Right renal pelvis (tissue), 4 donors: ENCODE measurements at places on chromosomes 7 and 10.

DNA sequence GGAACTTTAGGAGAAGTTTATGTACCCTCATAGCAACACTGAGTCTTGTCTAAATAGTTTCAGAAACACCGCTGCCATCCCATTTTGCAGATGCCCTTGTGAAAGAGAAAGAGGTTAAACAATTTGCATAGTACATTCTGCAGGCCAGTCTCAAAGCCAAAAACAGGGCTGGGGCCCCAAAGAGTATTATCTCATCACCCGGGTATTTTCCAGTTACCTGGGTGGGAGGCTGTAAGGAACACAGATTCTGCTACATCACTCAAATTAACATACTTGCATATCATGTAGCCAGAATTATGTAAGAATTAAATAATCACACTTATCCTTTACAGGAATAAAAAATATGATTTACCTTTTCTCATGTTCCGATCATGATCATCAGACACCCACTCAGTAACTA lies 3.1 kb upstream of the FAM171A1 start:
- DNase-seq: no peak

DNA sequence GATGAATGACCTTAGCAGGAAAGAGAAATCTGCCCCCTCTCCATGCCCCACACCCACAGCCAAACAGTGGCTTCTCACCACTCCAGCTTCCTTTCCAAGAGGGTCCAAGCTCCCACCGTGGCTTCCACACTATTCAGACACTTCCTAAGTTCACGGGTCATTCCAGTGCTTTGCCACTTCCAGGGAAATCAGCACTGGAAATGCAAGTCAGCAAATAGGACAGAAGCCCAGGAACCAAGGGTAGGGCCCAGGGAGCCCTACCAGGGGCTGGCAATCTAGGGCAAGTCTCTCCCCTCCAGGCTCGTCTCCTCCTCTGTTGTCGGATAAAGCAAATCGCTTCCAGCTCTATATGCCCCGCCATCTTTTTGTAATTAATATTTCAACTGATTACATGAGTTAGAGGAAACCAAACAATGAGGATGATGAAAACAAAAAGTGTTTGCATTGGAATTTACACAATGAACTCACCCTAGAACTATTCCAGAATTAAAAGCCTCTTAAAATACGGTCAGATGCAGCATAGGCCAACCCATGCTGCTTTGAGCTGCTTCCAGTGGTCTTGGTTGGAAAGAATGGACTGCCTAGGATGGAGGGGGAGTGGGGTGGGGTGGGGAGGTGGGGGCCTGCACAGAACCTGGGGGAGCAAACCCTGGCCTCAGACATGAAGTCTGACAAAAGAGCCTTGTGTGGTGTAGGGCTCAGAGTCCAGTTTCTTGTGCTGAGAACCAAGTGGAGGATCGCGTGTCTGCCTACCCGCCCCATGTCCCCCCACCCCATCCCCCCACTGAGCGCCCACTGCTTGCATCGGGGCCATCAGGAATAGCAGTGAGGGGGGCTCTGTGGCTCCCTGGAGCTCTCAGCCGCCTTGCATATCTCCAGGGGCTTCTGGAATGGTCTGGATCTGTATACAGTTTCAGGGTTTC lies 74.6 kb upstream of the CPXM2 start:
- no peak for DNase-seq

DNA sequence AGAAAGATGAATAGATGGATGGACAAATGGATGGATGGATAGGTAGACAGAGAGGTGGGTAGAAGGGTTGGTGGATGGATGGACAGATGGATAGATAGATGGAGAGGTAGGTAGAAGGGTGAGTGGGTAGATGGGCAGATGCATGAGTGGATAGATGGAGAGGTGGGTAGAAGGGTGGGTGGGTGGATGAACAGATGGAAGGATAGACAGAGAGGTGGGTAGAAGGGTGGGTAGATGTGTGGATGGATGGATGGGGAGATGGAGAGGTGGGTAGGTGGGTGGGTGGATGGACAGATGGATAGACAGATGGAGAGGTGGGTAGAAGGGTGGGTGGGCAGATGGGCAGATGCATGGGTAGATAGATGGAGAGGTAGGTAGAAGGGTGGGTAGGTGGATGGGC lies 10.9 kb upstream of the ASB10 start:
- DNase-seq: no peak

- no peak for DNase-seq
Observed at GRCh38 chr10:77091597-77092165, 545.9 kb downstream of the KCNMA1 start.

GRCh38 chr10:23917251-23917840 lies 291.6 kb upstream of the KIAA1217 start:
- DNase-seq: no peak

DNA sequence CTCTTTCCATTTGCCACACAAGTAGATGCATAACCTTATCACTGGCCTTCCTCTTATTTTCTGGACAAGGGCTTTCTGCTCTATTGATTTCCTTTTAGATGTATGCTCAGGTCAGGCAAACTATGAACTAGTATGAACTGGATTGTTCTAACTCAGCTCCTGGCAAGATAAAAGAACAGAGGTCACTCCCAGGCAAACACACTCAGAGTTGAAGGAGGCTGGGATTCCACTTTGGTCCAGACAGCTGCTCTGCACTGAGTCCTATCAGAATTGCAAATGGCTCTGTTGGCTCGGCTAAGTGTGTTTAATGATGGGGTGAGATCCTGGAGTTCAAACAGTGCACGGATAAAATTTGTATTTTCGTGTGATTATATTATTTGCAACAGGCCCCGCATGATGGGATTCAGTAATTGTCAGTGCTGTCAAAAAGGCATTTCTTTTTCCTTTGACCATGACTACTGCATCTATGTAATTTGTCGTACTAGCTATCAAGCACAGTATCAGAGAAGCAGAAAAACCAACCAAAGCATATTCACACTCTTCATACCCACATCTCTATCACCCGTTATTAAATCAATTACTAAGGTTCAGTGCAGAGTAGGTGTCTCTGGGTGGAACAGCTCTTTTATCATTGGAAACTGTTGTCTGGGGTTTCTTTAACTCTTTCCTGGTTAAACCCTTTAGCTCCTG lies 288.1 kb upstream of the PRKCQ start:
- no peak for DNase-seq

GRCh38 chr10:116524736-116525135 lies 21.0 kb upstream of the PNLIP start:
- no peak for DNase-seq

DNA sequence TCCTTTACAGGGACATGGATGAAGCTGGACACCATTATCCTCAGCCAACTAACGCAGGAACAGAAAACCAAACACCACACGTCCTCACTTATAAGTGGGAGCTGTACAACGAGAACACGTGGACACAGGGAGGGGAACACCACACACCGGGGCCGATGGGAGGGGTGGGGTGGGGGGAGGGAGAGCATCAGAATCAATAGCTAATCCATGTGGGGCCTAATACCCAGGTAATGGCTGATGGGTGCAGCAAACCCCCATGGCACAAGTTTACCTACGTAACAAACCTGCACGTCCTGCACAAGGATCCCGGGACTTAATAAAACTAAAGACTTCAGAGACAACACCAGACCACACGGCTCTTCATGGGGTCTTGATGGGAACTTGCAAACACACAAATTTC lies 82.2 kb upstream of the DIP2C start:
- no peak for DNase-seq

GRCh38 chr10:29725133-29725720 lies 90.5 kb upstream of the SVIL start:
- no peak for DNase-seq

GRCh38 chr7:12640299-12641096 lies 46.9 kb upstream of the ARL4A start:
- no peak for DNase-seq

DNA sequence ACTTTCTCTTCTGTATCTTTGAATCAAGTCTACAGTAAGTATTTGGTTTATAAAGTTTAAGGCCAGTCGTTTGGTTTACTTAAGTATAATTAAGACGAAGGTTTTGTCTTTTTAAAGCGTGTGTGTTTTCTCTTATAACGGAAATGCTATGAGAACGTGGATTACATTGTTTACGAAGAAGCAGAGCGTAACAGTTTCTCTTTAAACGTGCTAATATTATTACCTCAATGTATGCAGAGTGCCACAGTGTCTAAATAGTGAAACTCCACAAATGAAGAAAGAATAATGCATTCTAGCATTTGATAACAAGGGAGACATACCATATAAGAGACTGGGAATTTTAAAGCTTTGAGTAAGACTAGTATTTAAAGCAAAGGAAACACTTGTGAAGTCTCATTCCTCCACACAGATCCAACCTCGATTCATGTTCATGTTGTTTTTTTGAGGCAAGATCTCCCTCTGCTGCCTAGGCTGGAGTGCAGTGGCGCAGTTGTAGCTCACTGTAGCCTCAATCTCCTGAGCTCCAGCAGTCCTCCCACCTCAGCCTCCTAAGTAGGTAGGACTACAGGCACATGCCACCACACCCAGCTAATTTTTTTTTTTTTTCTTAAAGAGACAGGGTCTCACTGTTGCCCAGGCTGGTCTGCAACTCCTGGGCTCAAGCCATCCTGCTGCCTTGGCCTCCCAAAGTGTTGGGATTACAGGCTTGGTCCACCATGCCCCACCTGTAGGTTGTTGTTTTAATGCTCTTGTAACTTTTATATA lies 75.1 kb downstream of the ANKRD61 start:
- no peak for DNase-seq

- DNase-seq: no peak
Observed at GRCh38 chr7:158407581-158408317, 179.9 kb downstream of the PTPRN2 start.

DNA sequence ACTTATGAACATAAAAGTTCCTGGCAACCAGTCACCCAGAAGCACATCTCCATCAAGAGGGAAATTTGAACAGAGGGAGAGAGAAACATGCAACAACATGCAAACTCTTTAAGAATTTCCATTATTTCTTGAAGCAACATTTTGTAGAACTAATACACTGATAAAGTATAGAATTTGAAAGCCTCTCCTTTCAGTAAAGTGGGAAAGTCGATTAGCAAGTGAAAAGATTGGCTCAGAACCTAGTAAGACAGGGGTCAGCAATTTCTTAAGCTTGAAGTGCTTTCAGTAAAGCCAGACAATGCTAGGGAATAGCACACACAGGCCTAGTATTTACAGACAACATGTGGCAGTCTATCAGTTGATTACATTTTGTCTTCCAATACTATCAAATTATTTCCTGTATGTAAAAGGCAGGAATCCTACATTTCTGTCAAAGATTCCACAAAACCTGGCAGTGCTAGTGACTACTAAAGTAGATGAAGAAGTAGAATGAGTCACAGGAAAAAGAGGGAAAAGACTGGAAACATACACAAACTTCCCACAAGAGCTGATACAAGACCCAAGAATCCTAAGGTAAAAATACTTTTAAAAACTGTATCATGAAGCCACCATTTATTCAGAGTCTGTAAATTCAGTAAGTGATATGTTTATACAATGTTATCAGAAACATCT lies 25.2 kb downstream of the DNAJC1 start:
- no peak for DNase-seq

DNA sequence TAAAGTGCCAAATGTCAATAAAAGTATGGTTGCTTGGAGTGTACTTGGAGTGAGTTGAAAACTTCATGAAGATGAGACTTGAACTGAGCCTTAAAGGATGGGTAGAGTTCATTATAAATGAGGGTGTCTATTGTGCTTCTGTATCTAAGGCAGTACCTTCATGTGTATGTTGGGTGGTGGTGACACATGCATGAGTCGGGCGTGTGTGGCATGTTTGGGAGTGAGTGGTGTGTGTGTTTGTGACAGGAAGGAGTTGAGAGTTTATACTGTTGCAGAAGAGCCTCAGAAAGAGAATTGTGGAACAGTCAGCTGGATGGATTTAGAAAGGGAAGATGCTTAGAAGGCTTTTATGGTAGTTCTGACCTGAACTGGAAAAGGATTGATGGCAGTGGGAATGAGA lies 6.0 kb upstream of the ZRANB1 start:
- DNase-seq: no peak

- no peak for DNase-seq
Observed at GRCh38 chr7:155401884-155402283, 56.0 kb upstream of the EN2 start.

GRCh38 chr10:2850202-2850601 lies 217.1 kb upstream of the PFKP start:
- DNase-seq: no peak

DNA sequence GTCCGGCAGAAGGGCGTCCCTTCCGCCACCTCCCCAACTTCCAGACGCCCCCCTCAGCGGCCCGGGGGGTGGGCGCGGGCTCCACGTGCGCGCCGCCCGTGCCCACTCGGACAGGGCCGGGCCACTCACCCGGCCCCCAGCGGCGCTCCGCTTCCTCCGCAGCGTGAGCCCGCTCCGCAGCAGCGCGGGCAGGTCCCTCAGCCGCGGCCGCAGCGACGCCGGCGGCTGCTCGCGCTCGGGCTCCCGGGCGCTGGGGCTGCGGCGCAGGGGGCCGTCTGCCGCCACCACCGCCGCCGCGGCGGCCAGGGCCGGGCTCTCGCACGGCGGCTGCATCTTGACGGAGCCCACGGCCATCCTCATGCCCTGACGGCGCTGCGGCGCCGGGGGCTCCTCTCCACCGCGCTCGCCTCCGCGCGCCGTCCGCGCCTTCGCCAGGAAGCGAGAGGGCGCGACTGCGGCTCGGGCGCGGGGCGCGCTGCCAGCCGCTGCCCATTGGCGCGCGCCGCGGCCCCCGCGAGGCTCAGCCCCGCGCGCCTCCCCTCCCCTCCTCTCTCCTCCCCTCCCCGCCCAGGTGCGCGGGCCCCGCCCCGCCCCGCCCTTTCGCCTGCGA lies at the start of gene RAPGEF5:
RAPGEF5 (minus strand) TSS at position 454 of the 610 bp plus-strand sequence; CDS start at position 360, 94 bp downstream.
- DNase-seq: no peak

DNA sequence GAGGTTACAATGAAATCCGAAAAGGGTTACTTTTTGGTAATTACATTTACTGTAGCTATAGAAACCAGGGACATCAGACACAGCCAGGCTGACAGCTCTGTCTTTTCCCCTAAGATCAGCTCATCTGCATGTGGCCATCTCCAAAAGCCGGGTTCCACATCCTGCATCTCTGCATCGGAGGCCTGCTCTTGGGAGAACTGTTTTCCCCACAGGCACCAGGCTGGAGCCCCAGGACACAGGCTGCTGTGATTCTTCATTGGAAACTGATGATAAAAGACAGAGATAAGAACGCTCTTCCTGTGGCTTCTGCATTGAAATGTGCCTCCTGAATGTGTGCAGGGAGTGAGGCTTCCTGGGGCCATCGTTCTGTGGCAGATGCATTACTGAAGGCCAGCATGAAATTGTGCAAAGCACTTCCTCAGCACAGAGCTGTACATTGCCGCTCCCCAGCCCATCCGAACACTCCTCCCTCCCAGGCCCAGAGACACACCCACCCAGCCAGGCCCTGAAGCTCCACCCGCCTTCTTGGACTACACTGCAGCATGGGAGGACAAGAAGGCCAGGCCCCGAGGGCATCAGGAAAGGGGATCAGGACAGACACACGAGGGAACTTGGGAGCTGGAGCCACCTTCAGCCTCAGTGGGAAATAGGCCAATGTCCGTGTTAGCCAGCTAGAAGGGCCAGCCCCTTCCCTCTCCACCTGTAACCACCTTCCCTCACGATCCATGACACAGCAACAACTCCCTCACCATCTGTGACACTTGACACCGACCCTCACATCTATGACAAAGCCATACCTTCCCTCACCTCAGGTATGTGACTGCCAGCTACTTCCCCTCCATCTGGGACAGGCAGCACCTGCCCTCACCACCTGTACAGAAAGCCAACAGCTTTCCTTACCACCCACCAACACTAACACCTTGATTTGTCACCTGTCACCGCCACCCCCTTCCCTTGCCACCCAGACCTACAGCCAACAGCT lies 113.2 kb downstream of the GRID1 start:
- no peak for DNase-seq

- no peak for DNase-seq
Observed at GRCh38 chr7:116571037-116571436, 46.2 kb downstream of the CAV1 start.
